Left renal cortex interstitium (tissue), 4 donors: ENCODE measurements at places on chromosomes 16 and 17.

DNA sequence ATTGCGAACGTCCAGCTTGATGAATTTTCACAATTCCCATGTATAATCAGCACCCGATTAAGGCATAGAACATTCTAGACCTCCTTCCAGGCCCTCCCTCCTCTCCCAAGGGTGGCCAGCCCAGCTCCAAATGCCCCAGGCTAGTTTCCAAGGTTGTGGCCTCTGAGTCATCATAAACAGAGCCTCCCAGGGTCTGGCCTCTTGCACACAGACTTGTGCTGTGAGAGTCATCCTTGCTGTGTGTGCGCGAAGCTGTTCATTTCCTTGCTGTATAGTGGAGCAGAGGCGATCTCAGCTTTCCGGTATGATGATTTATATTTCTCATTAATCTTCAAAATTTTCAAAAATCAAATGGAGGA lies 20.5 kb upstream of the JPH3 start:
- DNase-seq: no peak

DNA sequence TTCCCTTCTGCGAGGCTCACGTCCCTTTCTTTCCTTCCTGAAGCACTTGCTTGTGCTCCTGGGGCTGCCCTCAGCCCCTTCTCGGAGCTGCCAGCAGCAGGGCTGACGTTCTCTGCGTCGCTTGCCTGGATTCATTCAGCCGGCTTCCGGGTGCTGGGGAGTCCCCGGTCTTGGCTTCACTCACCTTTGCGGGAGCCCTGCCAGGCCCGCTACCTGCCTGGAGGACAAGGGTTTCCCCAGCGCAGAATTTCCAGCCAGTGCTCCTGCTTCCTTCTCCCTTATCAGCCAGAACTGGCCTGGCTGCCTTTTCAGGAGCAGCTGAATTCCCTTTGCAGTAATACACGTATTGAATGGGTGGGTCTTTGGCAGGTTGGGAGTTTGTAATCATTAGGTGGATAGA lies 22.1 kb upstream of the IL17C start:
- no peak for DNase-seq

- no peak for DNase-seq
Measured at GRCh38 chr16:426115-426905, 861 bp downstream of the RAB11FIP3 start.

DNA sequence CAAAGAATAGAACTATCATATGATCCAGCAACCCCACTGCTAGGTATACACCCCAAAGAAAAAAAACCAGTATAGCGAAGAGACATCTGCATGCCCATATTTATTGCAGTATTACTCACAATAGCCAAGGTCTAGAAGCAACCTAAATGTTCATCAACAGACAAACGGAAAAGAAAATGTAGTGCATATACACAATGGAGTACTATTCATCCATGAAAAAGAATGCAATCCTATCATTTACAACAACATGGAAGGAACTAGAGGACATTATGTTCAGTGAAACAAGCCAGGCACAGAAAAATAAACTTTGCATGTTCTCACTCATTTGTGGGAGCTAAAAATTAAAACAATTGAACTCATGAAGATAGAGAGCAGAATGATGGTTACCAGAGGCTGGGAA lies 55.3 kb downstream of the WDR59 start:
- no peak for DNase-seq

DNA sequence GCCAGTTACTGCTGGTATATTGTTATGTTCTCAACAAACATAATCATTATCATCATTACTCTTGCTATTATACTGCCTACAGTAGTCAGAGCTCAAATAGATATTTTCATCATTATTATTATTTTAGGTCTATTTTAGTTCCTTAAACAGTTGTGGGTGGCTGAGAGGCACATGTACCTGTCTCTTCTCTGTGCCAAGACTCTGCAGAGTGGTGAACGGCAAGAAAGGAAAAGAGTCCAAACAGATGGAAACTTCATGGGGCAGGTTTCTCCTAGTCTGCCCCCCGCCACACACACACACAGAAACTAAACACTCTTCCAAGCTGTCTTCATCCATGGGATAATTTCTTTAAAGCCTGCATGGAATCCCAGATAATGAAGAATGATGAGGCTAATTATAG lies 77.7 kb upstream of the CLEC3A start:
- no peak for DNase-seq

DNA sequence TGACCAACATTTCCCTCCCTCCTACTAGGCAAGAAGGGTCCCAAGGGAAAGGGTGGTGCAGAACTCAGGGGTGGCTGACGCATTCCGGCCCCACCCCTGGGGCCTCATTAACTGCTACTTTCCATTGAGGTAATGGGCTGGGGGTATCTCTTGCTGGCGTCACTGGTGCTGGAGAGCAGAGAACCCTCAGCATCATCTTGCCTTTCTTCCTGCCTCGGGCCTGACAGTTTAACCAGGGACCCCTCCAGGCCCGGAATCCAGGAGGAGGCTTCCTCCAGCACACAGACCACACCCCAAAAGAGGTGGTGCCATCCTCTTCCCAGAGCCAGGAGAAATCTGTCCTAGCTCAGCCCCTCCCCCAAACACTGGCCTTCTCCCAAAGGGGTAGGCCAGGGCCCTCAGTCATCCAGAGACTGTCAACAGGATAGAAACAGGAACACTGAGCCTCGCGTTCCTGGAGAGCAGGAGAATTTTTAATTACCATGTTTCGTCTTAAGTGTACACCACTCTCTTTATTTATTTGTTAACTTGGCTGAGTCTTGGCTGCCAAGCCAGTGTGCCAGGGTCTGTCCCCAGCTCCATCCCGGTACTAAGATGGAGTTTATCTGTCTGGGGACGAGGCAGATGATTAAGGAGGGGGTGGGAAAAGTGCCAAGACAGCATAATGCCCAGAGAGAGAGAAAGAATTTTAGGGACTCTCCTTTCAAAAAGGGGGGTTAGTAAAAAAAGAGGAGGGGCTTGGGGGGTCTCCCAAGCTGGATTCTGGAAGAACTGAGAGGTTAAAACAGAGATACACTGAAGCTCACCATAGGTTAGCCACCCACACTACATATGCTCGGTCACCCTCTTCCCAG lies 5.1 kb downstream of the ETV4 start:
- no peak for DNase-seq

- no peak for DNase-seq
Measured at GRCh38 chr17:31506517-31506916, 115.0 kb downstream of the RAB11FIP4 start.

- DNase-seq: no peak
Measured at GRCh38 chr17:81388612-81389367, 6.5 kb upstream of the BAHCC1 start.

- no peak for DNase-seq
Measured at GRCh38 chr17:9368631-9369030, 207.0 kb downstream of the STX8 start.

GRCh38 chr17:70076189-70076588 lies 1.2 kb downstream of the KCNJ16 start:
- DNase-seq: no peak

- no peak for DNase-seq
Measured at GRCh38 chr16:2250652-2251295, 613 bp downstream of the ECI1 start.

DNA sequence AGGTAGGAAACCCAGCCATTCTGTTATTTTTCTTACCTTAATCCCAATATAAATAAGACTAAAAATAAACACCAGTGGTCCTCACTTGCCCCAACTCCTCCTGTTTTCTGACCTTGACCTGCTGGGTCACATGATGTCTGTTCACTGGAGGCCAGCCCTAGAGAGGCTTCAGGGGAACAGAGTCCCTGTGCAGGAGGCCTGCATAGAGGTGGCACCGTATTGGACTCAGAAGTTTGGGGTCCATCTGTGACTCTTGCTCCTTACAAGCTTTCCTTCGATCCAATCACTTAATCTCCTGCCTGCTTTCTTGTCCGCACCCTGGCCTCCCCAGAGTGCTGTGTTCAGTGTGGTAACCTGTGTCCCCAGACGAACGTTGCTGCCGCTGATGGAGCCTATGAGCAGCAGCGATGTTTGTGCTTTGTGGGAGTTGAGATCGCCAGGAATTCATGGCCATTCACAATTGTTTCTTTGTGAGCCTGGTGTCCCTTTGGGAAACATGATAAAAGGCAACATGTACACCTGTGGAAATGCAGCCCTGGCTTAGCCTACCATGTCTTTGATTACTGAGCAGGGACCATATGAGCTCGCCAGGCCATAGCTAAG lies 4.7 kb downstream of the IGSF6 start:
- no peak for DNase-seq

DNA sequence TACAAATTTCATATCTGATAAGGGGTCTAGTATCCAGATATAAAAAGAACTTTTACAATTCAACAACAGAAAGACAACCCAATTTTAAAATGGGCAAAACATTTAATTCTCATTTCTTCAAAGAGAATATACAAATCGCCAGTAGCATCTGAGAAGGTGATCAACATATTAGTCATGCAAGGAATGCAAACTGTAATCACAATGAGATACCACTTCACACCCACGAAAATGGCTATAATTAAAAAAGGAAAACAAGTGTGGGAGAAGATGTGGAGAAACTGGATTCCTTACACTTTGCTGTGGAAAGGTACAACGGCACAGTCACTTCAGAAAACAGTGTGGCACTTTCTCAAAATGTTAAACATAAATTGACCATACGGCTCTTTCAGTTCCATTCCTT lies 168.2 kb downstream of the VPS53 start:
- DNase-seq: no peak

GRCh38 chr17:63039899-63040602 lies 74.0 kb downstream of the TANC2 start:
- DNase-seq: no peak

DNA sequence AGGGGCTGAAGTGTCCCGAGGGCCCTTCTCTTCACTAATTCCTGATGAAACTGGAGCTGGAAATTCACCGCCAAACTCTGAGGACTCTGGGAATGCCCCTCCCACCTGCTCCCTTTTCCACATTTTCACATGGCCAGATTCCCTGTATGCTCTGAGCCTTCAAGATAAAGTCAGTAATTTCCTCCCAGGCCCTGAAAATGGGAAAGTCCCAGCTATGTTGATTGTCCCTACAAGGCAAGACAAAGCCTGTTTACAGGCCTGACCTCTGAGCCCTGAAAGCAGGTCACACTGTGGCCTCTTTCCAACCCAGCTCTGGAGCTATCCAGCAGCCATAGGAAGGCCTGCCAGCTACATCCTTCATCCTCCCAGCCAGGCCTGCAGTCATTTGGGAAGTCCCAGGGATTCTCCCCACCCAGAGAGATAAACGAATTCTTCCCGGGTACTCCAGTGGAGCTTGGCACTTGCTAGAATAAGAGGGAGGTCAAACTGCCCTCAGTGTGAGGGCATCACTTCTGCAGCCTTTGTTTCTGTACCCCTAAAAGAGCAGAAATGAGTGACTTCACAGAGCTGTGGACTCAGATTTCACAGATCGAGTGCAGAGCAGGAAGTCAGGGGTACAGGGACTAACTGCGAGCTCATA lies 19.6 kb upstream of the CCL2 start:
- no peak for DNase-seq

DNA sequence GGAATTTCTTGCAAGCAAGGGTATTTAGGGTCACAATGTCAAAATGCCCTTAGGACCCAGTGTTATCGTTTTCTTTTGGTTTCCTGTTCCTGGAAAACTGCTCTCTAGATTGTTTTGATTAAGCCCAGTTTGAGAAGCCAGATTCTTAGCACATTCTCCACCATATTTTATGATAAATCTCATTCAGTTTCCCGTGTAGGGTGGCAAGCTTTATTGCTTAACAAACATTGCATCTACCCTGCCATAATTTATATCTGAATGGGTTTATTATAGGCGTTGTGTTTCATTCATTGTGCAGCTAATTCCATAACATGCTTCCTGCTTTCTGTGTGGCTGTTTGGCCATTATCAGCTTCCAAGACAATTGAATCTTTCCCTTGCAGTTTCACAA lies 389.1 kb upstream of the DYNLRB2 start:
- no peak for DNase-seq
